ENCODE measurements at places on chromosomes 5 and 9. TPM values are rescaled to one million over a fixed set of nuclear protein-coding genes. Genes with fewer than 3 reads are reported as not detected.

The SCGB3A2 gene
- not detected for total RNA-seq

The GRIN3A gene
- not detected for total RNA-seq

The XRCC4 gene
- total RNA-seq: 11.5 TPM

The IL11RA gene
- total RNA-seq: 1.9 TPM

The TYRP1 gene
- not detected for total RNA-seq

The GRXCR2 gene
- not detected for total RNA-seq

The FOXE1 gene
- total RNA-seq: 2.1 TPM

The FOXD4L4 gene
- total RNA-seq: not detected

The POU5F2 gene
- total RNA-seq: 0.43 TPM

The GHR gene
- total RNA-seq: 1.4 TPM

The NR4A3 gene
- not detected for total RNA-seq

The SLCO6A1 gene
- total RNA-seq: not detected

The IL7R gene
- 1.4 TPM for total RNA-seq

The ISOC1 gene
- 17.7 TPM for total RNA-seq

The NACC2 gene
- 14.9 TPM for total RNA-seq

The EIF4EBP3 gene
- total RNA-seq: 0.85 TPM

The S100Z gene
- total RNA-seq: not detected

The NEURL1B gene
- total RNA-seq: 6.2 TPM

The EPB41L4B gene
- 31.5 TPM for total RNA-seq

The SPEF2 gene
- total RNA-seq: 0.64 TPM

The ARL14EPL gene
- total RNA-seq: not detected

The PLEKHG4B gene
- total RNA-seq: 0.48 TPM

The C9orf50 gene
- total RNA-seq: not detected

The APBA1 gene
- total RNA-seq: under 0.01 TPM

The CCL27 gene
- total RNA-seq: not detected

The SPATA6L gene
- total RNA-seq: 3.9 TPM

The OTP gene
- not detected for total RNA-seq

The PTPRD gene
- total RNA-seq: 3.1 TPM

The TAF1L gene
- under 0.01 TPM for total RNA-seq

The LPAR1 gene
- total RNA-seq: 8.5 TPM
